ENCODE measurements at places on chromosomes 5 and 9.
A peak's percentile ranks its signal among the peaks of the same experiment; 100 is the strongest.

- DNase-seq: peak; percentile 70
Observed at GRCh38 chr9:128055344-128056040, 11.6 kb downstream of the NAIF1 start.

GRCh38 chr9:83334320-83334719 lies 203.9 kb downstream of the FRMD3 start:
- DNase-seq: peak; percentile 90

GRCh38 chr5:112917453-112917995 lies 4.5 kb downstream of the REEP5 start:
- DNase-seq: no peak

GRCh38 chr5:67063055-67063454 lies 133.5 kb downstream of the CD180 start:
- DNase-seq: no peak

- DNase-seq: no peak
Observed at GRCh38 chr5:57772512-57772911, 289.9 kb upstream of the ACTBL2 start.

DNA sequence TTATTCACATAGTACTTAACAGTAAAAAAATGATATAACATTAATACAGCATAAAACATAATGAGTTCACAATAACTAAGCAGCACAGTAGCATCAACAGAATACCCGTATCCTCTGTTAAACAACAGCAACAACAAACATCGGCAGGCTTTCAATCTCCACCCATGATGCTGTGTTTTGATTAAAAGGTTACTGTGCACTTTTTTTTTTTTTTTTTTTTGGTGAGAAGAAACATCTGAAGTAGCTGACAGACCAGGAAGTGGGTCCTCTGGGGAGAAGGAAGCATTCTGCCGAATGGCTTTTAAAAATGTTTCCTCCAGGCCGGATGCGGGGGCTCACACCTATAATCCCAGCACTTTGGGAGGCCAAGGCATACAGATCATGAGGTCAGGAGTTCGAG lies 282.3 kb downstream of the EPB41L4A start:
- no peak for DNase-seq

DNA sequence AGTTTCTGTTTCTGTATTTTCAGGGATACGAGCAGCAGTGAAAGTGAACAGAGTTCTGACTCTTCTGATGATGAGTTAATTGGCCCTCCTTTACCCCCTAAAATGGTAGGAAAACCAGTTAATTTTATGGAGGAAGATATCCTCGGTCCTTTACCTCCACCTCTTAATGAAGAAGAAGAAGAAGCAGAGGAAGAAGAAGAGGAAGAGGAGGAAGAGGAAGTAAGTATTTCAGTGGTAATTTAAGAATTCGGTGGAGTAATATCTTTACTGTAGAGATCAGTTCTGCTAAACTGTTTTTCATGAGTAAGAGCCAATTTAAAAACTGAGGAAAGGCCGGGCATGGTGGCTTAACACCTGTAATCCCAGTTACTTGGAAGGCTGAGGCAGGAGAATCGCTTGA lies 17.2 kb downstream of the WDR70 start:
- DNase-seq: no peak

- DNase-seq: no peak
Observed at GRCh38 chr5:158635565-158635964, 464.2 kb downstream of the EBF1 start.

DNA sequence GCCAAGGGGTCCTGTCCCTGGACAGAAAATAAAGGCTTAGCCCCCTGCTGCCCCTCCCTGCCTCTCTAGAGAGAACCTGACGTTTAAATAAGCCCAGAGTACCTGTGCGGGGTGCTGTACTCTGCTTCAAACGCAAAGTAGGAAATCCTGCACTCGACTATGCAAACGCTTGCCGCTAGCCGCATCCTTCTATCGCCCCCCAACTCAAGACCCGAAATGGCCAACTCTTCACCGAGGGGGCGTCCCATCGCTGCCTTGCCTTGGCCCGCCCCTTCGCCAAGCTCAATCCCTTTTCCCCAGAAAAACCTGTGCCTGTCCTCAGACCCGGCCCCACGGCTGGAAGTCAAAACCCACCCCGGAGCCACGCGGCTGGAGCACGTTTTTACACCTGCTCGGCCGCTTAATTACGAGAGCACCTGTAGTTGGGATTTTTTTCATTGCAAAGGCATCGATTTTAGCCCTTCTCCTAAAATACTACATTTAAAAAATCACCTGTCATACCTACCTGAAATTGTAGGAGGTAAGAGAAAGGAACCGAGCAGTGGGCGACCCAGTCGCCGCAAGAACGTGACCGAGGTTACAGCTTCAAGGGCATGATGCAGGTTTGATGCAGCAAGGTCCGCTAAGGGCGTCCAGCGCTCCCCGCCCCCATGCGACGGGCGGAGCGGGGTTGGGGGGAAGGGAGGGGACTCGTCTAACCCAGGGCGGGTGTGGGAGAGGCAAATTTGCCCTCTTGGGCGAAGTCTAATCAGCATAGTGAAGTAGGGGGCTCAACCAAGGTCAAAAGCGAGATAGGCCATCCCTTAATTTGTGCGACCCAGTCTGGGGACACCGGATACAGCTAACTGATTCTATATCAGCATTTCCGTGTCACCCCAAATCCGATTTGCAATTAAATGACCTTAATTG lies 3.5 kb downstream of the ELAVL2 start:
- no peak for DNase-seq

GRCh38 chr5:4294878-4295277 lies 699.2 kb downstream of the IRX1 start:
- no peak for DNase-seq

DNA sequence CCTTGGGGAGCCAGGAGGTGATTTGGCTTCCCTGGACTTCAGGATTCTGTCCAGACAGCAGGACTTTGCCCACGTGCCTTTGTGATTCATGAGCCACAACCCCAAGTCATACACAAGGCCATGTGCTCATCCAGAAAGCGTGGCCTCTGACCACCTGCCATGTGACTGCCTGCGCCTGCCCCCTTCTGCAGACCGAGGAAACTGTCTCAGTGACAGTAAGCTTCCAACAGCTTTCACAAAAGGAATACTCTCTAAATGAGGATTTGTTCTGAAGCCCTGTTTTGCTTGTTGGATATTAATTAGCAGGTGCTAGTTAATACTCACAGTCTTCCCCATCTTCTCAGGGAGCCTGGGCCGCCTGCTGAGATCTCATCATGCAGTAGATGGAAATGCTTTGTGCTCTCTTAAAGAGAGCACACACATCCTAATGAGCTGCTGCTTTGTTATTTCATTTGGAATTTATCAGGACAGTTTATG lies 36.9 kb upstream of the ANGPTL2 start:
- DNase-seq: peak; percentile 51

GRCh38 chr5:177025101-177025601 lies 2.7 kb downstream of the ZNF346 start:
- DNase-seq: no peak

GRCh38 chr5:65828022-65828896 lies 98.1 kb upstream of the ERBIN start:
- DNase-seq: no peak

- DNase-seq: no peak
Observed at GRCh38 chr9:76744336-76744735, 19.9 kb upstream of the PCA3 start.

- no peak for DNase-seq
Observed at GRCh38 chr5:171615705-171616640, 169.6 kb upstream of the SMIM23 start.

DNA sequence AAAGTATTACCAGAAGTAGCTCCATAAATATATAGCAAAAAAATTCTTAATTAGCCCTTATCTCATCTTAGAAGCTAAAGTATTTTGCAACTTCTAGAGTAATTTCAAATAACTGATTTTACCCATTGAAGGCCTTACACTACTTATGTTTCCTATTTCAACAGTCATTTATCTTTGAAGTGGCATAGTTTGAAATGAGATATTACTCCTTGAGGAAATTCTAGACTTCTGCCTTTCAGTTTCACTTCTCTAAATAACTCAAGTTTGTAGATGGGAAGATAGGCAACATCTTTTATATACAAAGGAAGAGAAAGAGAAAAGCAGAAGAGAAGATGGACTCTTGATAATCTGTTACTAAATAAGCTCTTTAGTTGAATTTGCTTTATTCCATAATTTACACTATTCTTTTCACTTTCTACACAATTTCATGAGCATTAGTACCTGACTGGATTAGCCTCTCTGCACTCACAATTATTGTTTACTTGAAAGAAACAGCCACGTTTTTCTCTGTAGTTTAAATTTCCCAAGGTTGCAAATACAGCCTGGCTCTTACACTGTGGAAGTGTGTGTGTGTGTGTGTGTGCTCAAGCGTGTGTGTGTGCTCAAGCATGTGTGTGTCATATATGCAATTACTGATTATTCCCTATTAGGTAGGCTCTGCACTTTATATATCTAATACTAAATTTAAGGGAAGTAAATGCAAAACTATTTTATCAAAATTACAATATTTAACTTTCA lies 60.6 kb upstream of the EMB start:
- DNase-seq: peak; percentile 85
